ENCODE measurements at places on chromosomes 3 and 15.

DNA sequence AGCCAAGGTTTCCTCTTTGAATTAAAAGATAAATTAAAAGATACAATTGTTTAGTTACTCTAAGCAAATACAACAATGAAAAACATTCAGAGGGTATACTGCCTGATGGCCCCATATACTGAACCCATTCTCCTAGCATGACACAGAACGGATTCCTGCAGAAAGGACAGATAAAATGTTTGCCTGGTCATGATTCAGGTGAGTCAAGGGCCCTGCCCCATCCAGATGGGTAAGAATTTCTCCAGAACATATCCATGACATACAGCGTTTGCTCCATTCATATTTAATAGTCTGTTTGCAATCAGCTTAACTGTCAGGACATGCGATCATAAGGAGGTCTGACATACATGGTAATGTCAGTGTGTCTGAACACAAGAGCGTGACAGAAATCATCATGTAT is 8.6 kb downstream of the TMEM41A start:
- DNase-seq = no peak

GRCh38 chr3:139202959-139203349 is 140.9 kb upstream of the MRPS22 start:
- DNase-seq = no peak

- no peak for DNase-seq
Measured at GRCh38 chr3:183487896-183488295, 59.5 kb upstream of the MCF2L2 start.

DNA sequence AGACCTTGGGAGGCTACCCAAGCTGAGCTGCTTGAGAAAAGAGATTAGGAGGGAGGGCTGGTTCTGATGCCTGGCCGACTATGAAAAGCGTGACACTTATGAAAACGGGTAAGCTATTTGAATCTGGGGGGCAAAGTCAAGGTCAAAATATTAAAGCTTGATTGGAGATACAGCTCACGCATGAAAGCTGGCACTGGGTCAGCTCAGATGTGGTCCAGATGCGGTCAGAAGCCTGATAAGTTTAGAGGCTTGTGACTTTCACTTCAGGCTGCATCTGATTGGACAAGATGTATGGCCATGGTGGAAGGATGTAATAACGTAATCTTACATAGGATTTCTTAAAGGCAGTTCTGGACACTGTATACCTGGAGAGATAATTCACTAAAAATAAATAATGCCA is 690.3 kb downstream of the NTRK3 start:
- DNase-seq = no peak

- no peak for DNase-seq
Measured at GRCh38 chr3:50267280-50267913, 1.6 kb upstream of the SEMA3B start.

DNA sequence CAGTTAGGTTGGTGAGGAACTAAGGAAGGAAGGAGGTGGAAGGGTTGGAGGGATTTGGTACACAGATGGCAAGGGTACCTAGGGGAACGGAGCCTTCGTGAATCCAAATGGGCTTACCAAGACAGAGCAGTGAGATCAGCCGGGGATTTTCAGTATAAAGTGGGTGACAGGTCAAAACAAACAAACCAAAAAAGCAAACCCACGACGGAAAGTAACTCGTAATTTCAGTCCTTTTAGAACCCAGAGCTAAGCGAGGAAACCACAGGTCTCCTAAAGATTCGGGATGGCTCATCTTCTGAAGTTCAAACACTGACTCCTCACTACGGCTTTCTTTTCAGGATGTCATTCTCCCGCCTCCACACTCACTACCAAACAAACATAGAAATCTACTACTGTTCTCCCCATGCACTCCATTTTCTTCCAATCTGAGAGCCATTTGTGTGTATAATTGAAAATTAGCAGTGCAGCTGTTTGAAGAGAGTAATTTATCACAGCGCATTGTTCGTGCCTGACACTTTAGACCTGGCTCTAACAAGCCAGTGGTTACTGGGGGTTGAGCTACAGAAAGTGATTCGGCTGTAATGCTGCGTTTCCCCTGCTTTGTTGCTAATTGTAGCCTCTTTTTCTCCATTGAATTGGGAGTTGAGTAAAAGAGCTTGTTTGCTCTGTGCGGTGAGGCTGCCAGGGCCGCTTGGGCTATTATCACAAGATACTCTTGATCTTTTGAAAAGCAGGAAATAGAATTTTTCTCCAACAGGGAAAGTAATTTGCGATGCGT is 64.7 kb upstream of the CCDC39 start:
- no peak for DNase-seq

GRCh38 chr15:79673416-79674123 is 223.2 kb downstream of the MTHFS start:
- DNase-seq = peak; percentile 17

- DNase-seq = no peak
Measured at GRCh38 chr15:56393277-56393676, 28.1 kb downstream of the TEX9 start.

DNA sequence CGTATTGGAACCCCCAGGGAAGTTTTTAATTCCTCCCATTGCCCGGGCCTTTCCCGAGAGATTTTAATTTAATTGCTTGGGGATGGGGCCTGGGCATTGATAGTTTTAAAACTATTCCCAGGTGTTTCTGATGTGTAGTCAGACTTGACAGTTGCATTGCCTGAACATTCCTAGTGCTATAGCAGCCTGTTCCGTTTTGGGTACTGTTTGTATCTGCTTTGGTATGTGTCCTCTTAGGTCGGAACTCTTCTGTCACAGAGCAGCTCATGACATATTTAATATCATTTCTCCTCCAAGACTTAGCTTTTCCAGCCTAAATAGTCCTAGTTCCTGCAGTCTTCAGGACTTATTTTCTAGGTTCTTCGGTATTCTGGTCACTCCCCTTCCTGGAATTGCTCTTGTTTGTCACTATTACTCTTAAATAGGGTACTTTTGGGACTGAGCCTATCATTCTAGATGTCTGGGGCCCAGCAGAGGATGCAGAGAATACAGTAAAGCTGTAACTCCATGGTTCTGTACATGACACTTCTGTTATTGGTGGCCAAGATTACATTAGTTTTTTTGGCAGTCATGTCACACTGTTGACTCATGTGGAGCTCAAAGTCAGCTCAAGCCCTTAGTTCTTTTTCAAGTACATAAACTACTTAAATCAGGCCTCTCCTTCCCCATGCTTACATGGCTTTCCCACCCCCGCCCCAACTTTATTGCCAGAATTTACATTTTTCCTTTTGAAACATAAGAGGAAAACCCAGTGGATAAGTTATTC is 81.5 kb downstream of the BBX start:
- no peak for DNase-seq

DNA sequence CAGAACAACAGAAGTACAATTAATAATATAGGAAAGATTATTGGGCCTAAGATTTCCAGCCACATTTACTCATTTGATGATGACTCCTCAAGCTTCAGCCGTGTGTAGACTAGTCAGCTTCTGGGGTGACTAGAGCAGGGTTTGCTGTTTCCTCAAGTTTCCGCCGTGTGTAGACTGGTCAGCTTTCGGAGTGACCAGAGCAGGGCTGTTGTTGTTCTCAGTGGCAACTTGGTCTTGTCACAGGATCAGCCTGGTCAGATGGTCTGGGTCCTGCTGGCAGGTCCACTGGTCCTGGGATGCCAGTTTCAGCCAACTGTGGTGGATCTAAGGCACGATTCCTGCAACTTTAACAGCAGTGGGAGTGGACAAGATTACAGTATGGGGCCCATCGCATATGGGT is 21.8 kb upstream of the NOX5 start:
- DNase-seq = no peak

- DNase-seq = no peak
Measured at GRCh38 chr15:51585986-51586385, 36.6 kb downstream of the DMXL2 start.

- DNase-seq = no peak
Measured at GRCh38 chr15:69090197-69090948, 70.1 kb upstream of the GLCE start.

GRCh38 chr15:80173022-80173759 is 20.4 kb downstream of the FAH start:
- peak; percentile 67 for DNase-seq

GRCh38 chr3:195352895-195353488 is 82.0 kb upstream of the XXYLT1 start:
- no peak for DNase-seq

GRCh38 chr3:13600950-13601691 is 52.2 kb downstream of the FBLN2 start:
- no peak for DNase-seq

DNA sequence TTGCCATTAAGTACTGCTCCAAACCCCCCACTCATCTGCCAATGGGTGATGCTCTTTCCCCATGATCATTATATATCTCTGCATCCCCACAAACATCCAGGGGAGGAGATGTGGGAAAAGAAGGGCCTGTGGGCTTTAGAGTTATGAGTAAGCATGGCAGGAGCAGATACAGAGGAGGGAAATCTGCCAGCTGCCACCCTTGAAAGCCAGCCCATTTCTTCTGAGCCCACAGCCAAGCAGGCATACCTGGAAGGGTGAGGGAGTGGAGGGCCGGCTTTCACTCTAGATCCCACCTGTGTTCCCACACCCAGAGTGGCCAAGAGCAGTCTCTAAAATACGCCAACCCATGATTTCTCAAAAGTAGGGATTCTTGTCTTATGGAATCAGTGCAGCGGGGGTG is 1.7 kb upstream of the SLC25A38 start:
- no peak for DNase-seq

GRCh38 chr3:46187876-46188275 is 20.2 kb downstream of the CCR1 start:
- DNase-seq = peak; percentile 8

DNA sequence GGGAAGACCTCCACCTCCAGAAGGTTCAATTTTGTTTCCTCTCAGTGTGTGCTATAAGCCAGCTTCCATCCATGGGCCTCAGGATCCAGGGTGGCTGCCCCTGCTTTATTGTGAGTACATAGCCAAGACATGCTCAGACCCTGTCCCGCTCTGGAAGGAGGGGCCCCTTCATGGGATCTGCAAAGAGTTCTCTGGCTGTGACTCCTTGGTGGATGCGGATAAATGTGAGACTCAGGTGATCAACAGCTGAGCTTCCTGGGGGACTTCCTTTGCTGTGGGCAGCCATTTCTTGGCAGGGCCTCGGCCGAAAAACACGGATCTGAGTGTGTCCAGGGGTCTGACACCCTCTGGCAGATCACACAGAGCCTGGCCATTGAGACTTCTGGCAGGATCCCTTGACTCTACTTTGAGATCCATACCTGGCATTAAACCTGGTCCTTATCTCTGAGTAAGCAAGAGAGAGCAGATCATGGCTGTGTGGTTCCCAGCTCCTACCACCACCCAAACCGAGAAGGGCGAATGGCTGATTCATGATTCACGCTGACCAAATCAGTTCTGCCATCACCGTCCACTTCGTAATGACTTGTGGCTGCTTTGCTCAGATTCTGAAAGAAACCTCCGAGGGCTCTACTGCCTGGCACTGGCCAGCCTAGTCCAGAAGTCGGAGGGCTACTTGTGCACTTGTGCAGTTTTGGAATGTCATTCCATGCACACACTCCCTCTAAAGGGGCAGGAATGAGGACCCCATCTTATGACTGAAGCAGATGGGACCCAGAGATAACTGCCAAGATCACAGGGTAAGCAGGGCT is 68.1 kb downstream of the SENP2 start:
- no peak for DNase-seq

- no peak for DNase-seq
Measured at GRCh38 chr3:123883701-123884202, 380 bp downstream of the MYLK start.

DNA sequence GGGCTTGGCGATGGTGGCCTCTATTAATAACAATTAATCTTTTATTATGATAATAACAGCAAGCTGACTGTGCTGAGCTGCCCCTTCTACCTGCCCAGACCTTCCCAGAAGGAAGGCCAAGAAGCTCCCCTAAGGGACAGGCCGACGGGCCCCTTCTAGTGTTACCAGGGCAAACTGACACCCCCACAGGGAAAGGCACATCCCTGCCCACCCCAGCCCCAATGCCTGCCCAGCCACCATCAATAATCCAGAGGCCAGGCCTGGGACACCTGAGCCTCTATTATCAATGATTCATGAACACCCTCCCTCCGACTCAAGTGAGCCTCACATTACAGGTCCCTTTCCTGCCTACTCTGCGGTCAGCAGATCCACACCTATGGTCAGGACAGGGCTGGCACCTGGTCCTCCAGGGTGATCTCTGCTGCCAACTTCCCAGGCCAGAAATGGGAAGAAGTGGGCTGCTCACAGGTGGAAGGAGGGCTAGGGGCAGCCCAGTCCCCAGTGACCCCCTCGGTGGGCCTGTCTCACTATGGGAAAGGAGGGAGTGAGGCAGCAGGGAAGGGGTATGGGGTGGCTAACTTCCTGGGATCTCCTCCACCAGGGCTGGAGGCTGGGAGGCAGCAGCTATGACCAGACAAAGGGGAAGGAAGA is 1.8 kb downstream of the TWF2 start:
- no peak for DNase-seq

- no peak for DNase-seq
Measured at GRCh38 chr3:162764808-162765071, 1268.1 kb downstream of the OTOL1 start.

GRCh38 chr3:107710851-107711250 is 188.1 kb downstream of the BBX start:
- no peak for DNase-seq

GRCh38 chr15:58444056-58444455 is 12.3 kb downstream of the LIPC start:
- DNase-seq = no peak

DNA sequence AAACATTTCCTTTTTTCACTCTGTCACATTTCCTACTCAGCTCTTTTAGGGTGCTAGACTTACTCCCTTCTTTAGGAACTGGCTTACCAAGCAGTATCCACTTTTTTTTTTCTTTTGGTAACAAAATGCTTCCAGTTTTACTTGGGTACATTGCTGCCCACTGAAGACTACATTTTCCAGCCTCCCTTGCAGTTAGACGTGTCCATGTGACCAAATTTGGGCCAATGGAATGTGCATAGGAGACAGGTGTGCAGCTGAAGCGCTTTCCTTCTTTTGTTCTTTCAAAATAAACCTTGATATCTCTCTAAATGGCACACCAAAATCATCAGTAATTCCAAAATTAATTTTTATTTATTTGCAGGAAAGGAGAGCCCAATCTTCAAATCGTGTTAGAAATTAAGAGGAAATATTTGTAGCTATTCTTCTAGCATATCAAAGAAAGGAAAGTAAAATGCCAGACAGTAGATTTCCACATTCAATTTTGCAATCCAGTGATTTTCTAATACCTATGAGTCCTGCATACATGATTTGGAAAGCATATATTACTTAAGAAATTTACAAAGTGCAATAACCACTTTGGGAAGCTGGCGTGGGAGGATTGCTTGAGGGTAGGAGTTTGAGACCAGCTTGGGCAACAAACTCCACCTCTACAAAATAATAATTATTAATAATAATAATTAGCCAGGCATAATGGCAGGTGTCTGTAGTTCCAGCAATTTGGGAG is 422.0 kb upstream of the FRG2C start:
- DNase-seq = no peak

- no peak for DNase-seq
Measured at GRCh38 chr3:171330938-171331337, 129.3 kb downstream of the TNIK start.

DNA sequence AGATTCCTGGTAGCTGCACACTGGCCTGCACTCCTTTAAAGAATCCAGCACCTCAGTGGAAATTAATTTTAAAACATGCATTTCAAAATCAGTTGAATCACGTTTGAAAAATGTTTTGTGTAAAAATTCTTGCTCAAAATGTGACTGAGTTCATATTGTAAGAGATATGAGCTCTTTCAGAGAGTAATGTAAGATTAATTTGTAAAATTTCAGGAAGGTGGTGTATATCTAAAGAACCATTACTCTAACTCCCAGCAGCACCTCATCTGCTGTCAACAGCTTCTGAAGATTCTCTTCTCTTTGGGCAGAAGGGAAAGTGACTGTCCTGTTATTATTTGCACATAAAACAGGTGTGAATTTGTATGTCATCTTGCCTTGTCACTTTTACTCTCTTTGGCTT is 97.5 kb upstream of the PLXNA1 start:
- no peak for DNase-seq
